ENCODE measurements at places on chromosomes 2 and 18. TPM values are rescaled to one million over a fixed set of nuclear protein-coding genes. Genes with fewer than 3 reads are reported as not detected.
A peak's percentile ranks its signal among the peaks of the same experiment; 100 is the strongest.

Gene KYNU
- 15.2 TPM for total RNA-seq

GRCh38 chr2:221451862-221452788 lies 120.0 kb downstream of the EPHA4 start:
- no peak overlapping the region for H3K4me3 ChIP-seq
- no peaks in the 10 kb centered on the region for H3K4me1 ChIP-seq
- H3K36me3 ChIP-seq = no peaks in the 10 kb centered on the region

- no peaks in the 10 kb centered on the region for H3K27me3 ChIP-seq
- H3K36me3 ChIP-seq = no peaks in the 10 kb centered on the region
- H3K4me1 ChIP-seq = peaks cover 6% of the 10 kb centered on the region
- peak overlapping the region; percentile 40 for H3K27ac ChIP-seq
- no peak overlapping the region for H3K4me3 ChIP-seq
Measured at GRCh38 chr2:231644426-231644825, 51.8 kb downstream of the TEX44 start.

DNA sequence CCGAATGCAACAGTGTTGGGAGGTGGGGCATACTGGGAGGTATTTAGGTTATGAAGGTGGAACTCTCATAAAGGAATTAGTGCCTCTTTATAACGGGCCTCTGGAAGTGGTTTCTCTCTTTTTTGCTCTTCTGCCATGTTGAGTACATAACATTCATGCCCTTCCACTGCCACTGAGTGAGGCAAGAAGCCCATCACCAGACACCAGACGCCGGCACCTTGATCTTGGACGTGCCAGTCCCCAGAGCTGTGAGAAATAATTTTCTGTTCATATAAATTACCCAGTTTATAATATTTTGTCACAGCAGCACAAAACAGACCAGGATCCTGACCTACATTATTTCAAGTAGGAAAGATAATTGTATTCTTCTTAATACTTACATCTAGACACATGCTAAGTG lies 320.2 kb downstream of the NRXN1 start:
- no peaks in the 10 kb centered on the region for H3K4me1 ChIP-seq
- H3K27me3 ChIP-seq = no peaks in the 10 kb centered on the region
- no peaks in the 10 kb centered on the region for H3K36me3 ChIP-seq
- no peak overlapping the region for H3K27ac ChIP-seq
- no peak overlapping the region for H3K4me3 ChIP-seq

GRCh38 chr2:157107877-157108276 lies 149.6 kb upstream of the GALNT5 start:
- H3K4me1 ChIP-seq = no peaks in the 10 kb centered on the region
- H3K4me3 ChIP-seq = no peak overlapping the region
- no peaks in the 10 kb centered on the region for H3K27me3 ChIP-seq
- H3K36me3 ChIP-seq = no peaks in the 10 kb centered on the region

DNA sequence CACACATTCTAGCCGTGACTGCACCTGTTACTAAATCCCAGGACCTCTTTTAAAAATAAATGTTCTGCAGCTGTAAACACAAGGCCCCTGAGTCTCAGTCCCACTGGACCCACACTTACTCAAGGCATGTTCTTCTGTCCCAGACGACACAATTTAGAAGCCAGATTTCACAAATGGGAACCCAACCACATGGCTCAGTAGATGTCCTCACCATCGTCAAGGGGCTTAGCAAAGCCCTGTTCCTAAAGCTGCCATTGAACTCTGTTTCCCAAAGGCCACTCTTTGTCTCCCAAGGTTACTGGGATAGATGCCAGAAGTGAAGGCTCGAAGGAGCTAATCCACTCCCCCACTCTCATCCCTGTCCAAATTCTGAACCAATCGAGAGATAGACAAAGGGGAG lies 301.0 kb downstream of the GALR1 start:
- no peaks in the 10 kb centered on the region for H3K27me3 ChIP-seq
- H3K4me1 ChIP-seq = no peaks in the 10 kb centered on the region
- H3K4me3 ChIP-seq = no peak overlapping the region
- no peak for DNase-seq
- no peaks in the 10 kb centered on the region for H3K36me3 ChIP-seq
- H3K27ac ChIP-seq = no peak overlapping the region

GRCh38 chr2:85579266-85579935 lies 2.0 kb downstream of the VAMP8 start:
- no peak overlapping the region for H3K4me3 ChIP-seq
- peak overlapping the region; percentile 86 for H3K27ac ChIP-seq
- no peaks in the 10 kb centered on the region for H3K27me3 ChIP-seq
- no peaks in the 10 kb centered on the region for H3K36me3 ChIP-seq

GRCh38 chr2:215685238-215685990 lies 249.5 kb upstream of the FN1 start:
- DNase-seq = no peak
- H3K4me1 ChIP-seq = peaks cover 5% of the 10 kb centered on the region
- H3K4me3 ChIP-seq = no peak overlapping the region

Gene XIRP2
- total RNA-seq = not detected

- no peaks in the 10 kb centered on the region for H3K27me3 ChIP-seq
- no peaks in the 10 kb centered on the region for H3K36me3 ChIP-seq
- H3K4me3 ChIP-seq = no peak overlapping the region
- no peaks in the 10 kb centered on the region for H3K4me1 ChIP-seq
Measured at GRCh38 chr2:202185156-202185555, 53.2 kb downstream of the SUMO1 start.

DNA sequence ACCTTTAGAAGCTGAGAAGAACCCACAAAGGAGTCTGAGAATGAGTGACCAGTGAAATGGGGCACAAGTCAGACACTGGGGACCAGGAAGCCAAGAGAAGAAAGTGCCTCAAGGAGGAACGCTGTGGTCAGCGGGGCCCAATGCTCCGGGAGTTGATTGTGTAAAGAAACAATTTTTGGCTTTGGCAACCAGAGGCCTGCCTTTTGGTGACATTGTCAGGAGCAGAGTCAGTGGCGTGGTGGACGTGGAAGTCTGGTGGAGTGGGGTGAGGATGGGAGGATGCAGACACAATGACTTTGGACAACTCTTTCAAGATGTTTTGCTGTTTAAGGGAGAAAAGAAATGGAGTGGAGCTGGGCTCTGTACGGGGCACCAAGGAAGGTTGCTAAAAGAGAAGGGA lies 100.2 kb upstream of the SEC11C start:
- DNase-seq = no peak
- H3K4me1 ChIP-seq = peaks cover 4% of the 10 kb centered on the region
- H3K4me3 ChIP-seq = no peak overlapping the region
- no peaks in the 10 kb centered on the region for H3K36me3 ChIP-seq

DNA sequence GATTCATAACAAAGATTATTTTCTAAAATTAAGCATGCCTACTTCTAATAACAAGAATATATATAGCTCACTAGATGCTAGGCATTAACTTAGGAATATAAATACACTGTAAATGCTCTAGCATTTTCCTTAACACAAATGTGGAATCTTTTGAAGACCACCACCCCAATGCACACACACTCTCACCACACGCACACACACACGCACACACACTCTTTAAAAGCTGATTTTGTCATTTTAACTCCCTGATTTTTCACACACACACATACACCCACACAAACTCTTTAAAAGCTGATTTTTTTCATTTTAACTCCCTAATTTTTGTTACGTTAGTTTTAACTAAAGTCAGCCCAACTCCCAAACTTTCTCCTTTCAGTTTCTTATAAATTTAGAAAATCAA lies 3.0 kb downstream of the COL5A2 start:
- no peaks in the 10 kb centered on the region for H3K36me3 ChIP-seq
- H3K27ac ChIP-seq = no peak overlapping the region
- DNase-seq = no peak
- H3K4me1 ChIP-seq = no peaks in the 10 kb centered on the region

DNA sequence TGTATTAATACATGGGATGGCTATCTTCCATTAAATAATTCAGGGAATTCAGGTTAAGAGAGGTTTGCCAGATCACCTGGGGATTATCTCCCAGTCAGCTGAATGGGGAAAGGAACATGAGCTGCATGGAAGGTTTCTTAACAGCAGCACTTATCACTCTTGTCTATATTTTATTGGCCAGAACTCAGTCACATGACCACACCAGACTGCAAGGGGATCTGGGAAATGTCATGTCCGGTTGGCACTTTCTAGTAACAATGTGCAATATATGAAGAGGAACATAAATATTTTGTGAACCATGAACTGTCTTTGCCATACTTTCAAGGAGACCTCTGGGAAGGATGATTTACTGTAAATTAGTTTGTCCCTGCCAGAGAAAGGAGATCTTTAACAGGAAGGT lies 599.1 kb downstream of the SLC4A3 start:
- H3K27ac ChIP-seq = no peak overlapping the region
- DNase-seq = no peak
- H3K4me3 ChIP-seq = no peak overlapping the region
- no peaks in the 10 kb centered on the region for H3K4me1 ChIP-seq
- H3K27me3 ChIP-seq = no peaks in the 10 kb centered on the region

Gene CCDC102B
- 16.7 TPM for total RNA-seq

Gene POTEJ
- total RNA-seq = not detected

DNA sequence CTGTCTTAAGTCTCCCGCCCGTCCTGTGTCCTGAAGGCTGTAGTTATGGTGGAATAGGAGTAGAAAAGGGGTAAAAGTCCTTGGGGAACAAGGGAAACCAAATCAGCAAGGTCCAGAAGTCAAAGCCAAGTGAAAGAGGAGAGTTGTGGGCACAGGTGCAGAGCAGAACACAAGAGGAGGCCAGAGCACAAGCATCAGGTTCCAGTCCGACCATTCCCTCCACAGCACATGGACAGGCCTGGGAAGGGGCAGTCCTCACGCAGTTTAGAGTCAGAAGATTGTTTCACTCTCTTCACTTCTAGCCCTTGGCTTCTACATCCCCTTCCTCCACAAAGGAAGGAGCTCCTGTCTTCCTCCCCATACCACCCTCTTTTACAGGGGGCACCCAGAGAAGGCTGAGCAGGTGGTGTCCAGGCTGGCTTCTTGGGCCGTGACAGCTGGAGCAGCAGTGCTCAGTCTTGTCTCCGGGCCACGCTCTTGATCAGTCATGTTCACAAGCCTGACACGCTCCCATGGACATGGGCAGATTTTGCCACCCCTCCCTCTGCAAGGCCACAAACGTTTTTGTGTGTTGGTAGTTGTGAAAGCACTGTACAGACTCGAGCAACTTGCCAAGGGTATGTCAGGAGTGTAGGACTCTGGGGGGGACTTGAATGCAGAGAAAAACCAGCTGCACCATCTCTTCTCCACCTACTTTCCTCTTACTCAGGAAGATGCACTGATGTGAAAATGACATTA lies 138.5 kb upstream of the DAPL1 start:
- H3K4me1 ChIP-seq = no peaks in the 10 kb centered on the region
- no peak overlapping the region for H3K4me3 ChIP-seq
- no peaks in the 10 kb centered on the region for H3K27me3 ChIP-seq
- no peak overlapping the region for H3K27ac ChIP-seq
- no peaks in the 10 kb centered on the region for H3K36me3 ChIP-seq

GRCh38 chr2:152766928-152767327 lies 48.5 kb downstream of the ARL6IP6 start:
- DNase-seq = no peak
- H3K27me3 ChIP-seq = no peaks in the 10 kb centered on the region
- no peak overlapping the region for H3K4me3 ChIP-seq
- no peak overlapping the region for H3K27ac ChIP-seq
- H3K4me1 ChIP-seq = no peaks in the 10 kb centered on the region

- H3K27me3 ChIP-seq = peaks cover 72% of the 10 kb centered on the region
- no peaks in the 10 kb centered on the region for H3K36me3 ChIP-seq
- no peak overlapping the region for H3K4me3 ChIP-seq
- no peaks in the 10 kb centered on the region for H3K4me1 ChIP-seq
Measured at GRCh38 chr2:118223992-118224894, 136.0 kb downstream of the INSIG2 start.

- H3K27ac ChIP-seq = no peak overlapping the region
- no peak overlapping the region for H3K4me3 ChIP-seq
- H3K27me3 ChIP-seq = no peaks in the 10 kb centered on the region
- DNase-seq = no peak
- H3K4me1 ChIP-seq = no peaks in the 10 kb centered on the region
- no peaks in the 10 kb centered on the region for H3K36me3 ChIP-seq
Measured at GRCh38 chr2:99867770-99868169, 274.6 kb downstream of the AFF3 start.

Gene TDRD15
- not detected for total RNA-seq

Gene AFF3
- 2.2 TPM for total RNA-seq

Gene CCBE1
- total RNA-seq = 7.8 TPM

Gene GREB1L
- 1.0 TPM for total RNA-seq

DNA sequence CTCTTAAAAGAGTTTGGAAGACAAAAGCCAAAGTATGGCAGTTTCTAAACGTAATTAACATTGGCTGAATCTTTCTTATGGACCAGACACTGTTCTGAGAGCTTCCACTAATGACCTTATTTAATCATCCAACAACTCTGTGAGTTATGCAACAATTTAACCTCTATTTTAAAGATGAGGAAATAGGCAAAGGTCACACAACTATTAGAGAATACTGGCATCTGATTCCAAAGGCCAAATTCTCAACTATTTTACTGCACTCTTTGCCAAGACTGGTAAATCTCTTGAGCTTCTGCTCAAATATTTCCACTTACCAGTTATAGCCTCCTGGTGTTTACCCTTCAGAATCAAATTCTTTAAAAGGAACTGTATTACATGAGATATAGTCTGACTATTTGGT lies 42.1 kb upstream of the ERMN start:
- H3K36me3 ChIP-seq = no peaks in the 10 kb centered on the region
- H3K27me3 ChIP-seq = no peaks in the 10 kb centered on the region
- DNase-seq = no peak
- H3K27ac ChIP-seq = no peak overlapping the region
- H3K4me1 ChIP-seq = no peaks in the 10 kb centered on the region
